ENCODE measurements at places on chromosomes 16 and 17.

DNA sequence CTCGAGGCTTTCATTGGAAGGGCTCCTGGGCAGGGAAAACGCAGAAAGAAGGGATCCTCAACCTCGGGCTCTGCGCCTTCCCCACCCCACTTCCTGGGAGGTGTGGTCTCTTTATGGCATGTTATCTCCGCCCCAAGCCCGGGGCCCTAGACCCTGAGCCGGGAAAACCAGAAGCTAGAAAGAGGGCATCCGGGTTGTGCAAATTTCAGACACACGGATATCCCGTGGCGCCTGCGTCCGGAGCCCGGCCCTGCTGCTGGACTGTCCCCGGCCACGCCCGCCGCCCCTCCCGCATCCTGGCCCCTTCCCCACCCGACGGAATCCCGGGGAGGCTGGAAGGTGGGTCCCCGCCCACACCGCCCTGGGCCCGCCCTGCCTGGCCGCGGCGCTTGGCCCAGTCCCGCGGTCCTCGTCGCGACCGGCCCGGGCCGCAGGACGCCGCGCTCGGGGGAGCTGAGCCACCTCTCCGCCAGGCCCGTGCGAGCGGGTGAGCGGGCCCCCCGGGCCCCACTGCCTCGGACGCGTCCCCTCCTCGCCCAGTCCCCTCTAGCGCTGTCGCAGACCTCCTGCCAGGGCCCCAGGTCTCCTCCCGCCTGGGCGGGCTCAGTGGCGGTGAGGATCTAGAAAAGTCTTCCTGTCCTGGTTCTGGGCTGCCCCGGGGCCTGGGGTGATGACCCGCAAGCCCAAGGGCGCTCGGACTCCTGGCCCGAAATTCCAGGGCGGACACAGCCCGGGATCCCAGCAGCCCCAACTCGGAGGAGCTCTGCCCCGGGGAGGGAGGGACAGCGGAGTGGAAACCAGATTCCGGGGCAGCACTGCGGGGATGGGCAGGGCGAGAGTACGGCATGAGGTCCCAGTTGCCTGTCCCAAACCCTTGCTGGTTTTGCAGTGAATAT lies at the start of gene SLC16A5:
SLC16A5 (plus strand) TSS at position 397 of the 896 bp plus-strand sequence. CDS start 5,683 bp downstream, outside the sequence.
- peak; percentile 82 for DNase-seq

- DNase-seq: no peak
Measured at GRCh38 chr17:71071837-71072236, 902.5 kb downstream of the KCNJ2 start.

GRCh38 chr17:70320673-70321345 lies 151.5 kb downstream of the KCNJ2 start:
- DNase-seq: no peak

- DNase-seq: no peak
Measured at GRCh38 chr17:77117415-77117814, 23.4 kb upstream of the SEC14L1 start.

DNA sequence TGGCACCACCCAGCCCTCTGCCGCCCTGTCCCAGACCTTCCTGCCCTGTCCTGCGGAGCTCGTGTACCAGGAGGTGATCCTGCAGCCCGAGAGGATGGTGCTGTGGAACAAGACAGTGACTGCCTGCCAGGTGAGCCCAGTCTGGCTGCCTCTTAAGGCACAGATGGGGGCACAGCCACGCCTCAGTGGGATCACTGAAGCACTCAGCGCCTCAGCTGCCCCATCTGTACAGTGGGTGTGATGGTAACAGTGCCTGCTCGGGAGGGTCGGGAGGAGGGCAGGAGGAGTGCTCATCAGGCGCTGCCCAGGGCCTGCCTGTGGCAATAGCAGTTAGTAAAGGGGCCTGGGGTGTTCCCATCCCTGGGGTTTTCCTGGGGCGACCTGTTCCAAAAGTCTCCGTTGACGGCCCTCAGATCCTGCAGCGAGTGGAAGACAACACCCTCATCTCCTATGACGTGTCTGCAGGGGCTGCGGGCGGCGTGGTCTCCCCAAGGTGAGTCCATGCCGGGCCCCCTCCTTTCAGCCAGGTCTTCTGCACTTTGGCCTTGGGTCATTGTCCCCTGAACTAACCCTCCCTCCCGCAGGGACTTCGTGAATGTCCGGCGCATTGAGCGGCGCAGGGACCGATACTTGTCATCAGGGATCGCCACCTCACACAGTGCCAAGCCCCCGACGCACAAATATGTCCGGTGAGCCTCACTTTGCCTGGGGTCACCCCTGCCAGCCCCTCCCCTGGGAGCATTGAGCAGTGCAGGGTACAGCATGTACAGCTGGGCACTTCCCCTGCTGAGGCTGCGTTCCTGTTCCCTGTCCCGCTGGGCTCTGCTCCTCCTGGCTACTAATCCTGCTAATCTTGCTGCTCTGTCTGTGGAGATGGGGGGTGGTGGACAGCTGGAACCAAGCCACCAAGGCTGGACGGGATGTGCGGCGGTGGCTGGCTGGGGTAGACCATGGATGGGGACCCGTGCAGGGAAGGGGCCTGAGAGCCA lies 4.5 kb upstream of the TCAP start:
- no peak for DNase-seq

DNA sequence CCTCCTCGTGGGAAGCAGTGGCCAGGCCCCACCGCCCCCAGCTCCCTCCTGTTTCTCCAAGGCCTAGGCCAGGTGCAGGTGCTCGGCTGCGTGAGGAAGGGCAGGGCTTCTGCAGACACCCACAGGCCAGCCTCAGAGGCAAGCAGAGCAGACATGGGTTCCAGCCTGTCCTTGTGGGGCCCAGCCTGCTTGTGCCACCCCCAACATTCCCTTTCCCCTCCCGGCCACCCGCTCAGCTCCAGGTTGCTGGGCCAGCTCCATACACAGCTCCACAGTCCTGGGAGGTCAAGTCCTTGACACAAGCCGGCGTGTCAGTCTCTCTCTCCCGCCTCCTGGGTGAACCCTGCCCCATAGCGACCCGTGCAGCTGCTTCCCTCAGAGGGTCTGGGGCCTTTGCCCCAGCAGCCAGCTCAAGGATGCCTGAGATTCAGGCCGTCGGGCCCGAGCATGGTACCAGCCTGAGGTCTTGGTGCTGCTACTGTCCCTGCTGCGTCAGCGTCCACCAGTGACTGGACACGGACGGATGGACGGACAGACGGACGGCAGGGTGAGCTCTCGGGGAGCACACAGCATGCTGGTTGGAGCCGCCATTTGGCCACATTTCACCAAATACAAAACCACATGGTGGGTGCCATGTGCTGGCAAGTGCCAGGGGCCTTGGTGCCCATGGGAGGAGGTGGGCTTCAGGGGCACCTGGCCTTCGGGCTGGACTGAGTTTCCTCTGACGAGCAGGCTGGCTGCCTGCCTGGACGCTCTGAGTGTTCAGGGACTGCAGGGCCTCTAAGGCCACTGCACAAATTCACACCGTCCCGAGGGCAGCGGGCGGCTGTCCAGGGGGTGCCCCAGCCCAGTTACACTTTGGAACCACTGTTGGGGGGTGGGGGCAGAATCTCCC lies 8.0 kb downstream of the SECTM1 start:
- DNase-seq: no peak

DNA sequence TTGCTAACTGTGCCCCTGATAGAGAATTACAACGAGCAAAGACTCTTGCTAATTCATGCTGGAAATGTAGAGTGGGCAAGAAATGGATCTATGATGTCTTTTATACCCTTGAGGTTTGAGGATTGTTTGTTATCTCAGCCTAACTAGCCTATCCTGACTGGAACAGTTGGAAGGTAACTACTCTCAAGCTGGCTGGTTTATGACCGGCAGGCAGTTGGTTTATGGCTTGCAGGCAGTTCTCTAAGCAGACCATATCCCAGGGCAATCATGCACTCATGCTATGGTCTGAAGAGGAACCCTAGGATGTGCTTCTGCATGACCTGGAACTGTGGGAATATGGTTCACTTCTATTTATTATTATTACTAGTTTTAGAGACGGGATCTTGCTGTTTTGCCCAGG lies 49.1 kb downstream of the LYRM1 start:
- DNase-seq: no peak

- no peak for DNase-seq
Measured at GRCh38 chr16:49129935-49130334, 151.7 kb downstream of the CBLN1 start.

DNA sequence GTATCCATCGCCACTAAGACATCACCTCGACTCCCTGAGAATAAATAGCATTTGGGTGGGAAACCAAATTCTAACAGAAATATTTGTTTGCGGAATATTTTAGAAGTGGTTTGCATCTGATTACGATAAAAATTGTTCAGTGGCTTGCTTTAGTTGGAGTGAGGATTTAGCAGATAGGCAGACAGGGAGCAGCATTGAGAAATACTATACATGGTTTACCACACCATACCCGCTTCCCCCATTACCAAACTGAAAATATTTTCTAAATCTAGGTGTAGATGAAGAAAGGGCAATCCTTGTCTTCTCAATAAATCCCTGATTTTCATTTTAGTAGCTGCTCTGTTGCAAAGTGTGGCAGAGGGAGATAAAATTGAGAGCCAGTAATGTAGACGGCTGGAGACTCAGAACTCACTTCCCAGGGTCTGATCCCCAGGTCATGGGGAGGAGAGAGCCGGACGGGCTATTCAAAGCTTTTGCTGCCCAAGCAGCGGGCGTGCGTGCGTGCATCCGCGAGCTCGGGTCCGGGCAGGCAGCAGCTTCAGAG lies 808 bp upstream of the BAHCC1 start:
- no peak for DNase-seq

DNA sequence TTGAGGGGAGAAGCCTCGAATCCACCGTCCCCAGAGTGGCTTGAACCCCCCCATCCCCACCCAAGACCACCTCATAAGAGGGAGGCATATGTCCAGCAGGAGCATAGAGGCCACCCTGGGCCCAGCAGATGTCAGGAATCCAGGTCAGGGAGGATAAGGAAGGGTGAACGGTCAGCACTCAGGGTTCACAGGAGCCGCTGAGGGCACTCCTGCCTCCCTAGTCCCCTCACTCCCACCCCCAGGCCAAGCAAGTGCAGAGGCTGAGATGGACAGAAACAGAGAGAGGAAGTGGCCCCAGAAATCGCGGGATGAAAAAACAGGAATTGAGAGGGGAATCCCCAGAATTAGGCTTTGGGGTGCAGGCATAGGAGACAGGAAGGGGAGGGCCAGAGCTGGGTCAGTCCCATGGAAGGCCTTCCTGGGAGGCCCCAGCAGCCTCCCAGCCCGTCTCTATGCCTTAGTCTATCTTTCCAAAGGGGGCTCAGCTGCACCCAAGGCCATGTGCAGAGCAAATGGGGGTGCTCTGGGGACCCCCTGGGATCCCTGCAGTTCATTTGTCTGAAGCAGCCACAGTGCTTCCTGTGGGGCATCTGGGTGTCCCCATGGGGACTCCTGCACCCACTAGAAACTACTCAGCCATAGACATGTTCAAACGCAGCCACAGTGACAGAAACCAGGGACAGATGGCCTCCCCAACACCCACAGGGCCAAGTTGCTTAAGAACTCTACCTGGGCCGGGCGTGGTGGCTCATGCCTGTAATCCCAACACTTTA lies 1.7 kb downstream of the CMTM3 start:
- DNase-seq: no peak

DNA sequence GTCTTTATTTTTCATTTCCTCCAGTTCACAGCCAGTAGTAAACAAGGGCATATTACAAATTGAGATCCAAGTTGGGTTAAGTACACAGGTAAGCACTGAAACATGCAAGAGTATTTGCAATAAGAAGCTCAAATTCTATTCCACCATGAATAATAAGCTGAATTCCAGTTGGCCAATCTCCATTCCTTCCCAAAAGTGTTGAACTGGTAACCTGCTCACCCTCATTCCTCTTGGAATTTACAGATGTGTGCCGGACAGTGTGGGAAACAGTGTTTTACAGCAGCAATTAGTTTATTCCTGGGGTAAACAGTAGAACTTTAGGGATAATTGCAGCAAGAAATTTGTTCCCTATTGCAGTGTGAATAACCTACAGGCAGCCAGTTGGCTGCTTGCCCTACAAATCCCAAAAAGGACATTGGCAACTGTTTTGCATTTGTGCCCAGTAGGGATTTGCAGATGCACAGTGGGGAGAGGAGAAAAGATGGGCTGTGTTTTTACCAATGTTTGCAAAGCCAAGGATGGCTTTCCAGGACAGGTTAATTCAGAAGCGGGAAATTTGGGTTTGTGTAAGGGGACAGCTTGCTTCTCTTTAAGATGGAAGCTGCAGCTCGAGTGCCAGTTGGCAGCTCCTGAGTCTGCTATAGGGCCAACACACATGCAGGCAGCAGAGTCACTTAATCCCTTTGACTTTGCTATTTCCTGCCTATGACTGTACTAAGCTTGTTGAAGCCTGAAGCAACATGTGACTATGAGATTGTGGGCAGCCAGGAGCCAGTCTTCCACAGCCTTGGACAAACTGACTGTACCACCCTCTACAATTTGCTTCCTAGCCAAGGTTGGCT lies 318.9 kb downstream of the MAP2K6 start:
- DNase-seq: no peak

- DNase-seq: no peak
Measured at GRCh38 chr17:32383926-32384434, 34.0 kb downstream of the ZNF207 start.

- no peak for DNase-seq
Measured at GRCh38 chr16:17375461-17376304, 95.1 kb downstream of the XYLT1 start.

- no peak for DNase-seq
Measured at GRCh38 chr17:49349541-49349940, 12.5 kb downstream of the ZNF652 start.

- peak; percentile 79 for DNase-seq
Measured at GRCh38 chr17:1769822-1770477, 8.1 kb downstream of the SERPINF1 start.

DNA sequence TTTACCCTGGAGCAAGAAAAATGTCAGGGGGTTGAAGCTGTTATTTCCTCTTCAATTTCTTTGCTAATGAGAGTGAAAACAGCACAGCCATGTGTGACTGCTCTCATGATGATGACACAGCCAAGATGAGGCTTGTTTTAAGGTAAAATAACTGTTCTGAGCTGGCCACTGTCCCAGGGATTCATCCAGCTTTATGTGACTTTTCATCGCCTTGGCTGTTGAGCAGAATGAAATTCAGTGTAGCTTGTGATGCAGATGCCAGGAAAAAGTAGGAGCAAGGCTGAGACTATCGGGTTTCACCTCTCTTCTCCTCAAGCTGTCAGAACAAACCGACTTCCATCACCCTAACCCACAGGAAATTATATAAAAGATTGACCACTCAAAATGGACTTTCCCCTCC lies 361.8 kb upstream of the CDH5 start:
- DNase-seq: no peak

- peak; percentile 49 for DNase-seq
Measured at GRCh38 chr17:80599546-80600305, 55.1 kb downstream of the RPTOR start.

GRCh38 chr17:28792877-28793661 lies 49.3 kb downstream of the TRAF4 start:
- no peak for DNase-seq

GRCh38 chr16:648071-648780 lies 939 bp upstream of the WDR90 start:
- peak; percentile 78 for DNase-seq

DNA sequence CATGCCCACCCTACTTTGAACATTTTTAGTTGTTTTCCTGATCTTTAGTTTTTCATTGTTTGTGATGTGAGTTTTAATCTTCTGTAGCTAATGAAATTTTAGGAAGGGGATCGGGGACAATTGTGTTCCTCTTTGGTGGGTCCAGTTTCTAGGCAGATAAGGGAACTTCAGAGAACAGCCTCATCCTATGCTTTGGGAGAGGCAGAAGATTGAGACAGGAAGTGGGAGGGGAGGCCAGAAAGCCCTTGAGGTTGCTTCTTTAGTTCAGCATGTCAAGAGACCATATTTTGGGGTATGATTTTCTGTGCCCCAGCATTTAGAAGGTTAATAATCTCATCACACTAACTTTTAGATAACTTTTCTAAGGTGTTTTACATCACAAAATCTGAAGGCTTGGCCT lies 191.0 kb downstream of the TANC2 start:
- no peak for DNase-seq

Data from activated CD8-positive, alpha-beta memory T cell treated with anti-CD3 and anti-CD28 coated beads for 24 hours (primary cell).